ENCODE measurements at places on chromosomes 3 and 15.

GRCh38 chr3:84987706-84988504, 29.1 kb downstream of the CADM2 start:
- no peaks in the 10 kb centered on the region for H3K4me1 ChIP-seq
- H3K27me3 ChIP-seq: no peaks in the 10 kb centered on the region
- H3K27ac ChIP-seq: no peak overlapping the region
- no peak for DNase-seq
- H3K36me3 ChIP-seq: no peaks in the 10 kb centered on the region
- no peak overlapping the region for H3K4me3 ChIP-seq

DNA sequence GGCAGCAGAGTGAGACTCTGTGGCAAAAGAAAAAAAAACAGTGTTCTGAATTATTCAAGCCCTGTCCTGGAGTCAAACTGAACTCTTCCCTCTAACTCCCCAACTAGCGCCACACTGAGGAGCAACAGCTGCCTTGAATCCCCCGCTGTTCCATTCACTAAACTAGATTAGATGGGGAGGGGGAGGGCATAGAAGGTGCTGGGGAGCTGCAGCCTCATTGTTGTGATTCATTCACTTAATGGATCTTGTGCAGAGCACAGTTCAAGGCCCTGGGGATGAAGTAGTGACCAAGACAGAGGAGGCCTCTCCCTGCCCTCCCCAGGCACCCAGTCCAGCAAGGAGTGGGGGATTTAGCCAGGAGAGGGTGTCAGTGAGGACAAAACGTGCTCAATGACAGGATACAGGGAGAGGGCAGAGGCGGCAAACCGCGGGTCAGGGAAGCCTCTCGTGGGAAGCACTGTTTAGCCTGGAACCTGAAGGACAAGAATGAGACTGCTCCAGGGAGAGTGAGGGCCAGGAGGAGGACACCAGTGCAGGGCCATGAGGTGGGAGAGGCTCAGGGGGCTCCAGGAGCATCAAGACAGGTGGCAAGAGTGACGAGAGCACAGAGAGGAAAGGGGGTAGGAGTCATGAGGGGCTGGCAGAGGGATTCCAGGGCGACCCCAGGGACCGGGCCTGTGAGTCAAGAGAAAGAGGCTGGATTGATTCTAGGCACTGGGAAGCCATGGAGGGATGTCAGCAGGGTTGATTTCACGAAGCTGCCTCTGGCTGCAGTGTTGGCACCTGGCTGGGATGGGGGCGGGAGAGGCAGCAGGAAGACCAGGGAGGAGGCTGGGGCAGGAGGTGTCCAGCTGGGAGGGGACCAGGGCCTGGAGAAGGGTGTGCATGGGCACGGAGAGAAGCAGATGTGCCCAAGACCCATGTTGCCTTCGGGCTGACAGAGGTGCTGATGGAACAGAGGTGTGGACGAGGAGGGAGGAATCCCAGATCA, 31.4 kb downstream of the ALS2CL start:
- no peak for DNase-seq
- H3K4me1 ChIP-seq: no peaks in the 10 kb centered on the region
- H3K4me3 ChIP-seq: no peak overlapping the region
- no peak overlapping the region for H3K27ac ChIP-seq
- no peaks in the 10 kb centered on the region for H3K36me3 ChIP-seq

DNA sequence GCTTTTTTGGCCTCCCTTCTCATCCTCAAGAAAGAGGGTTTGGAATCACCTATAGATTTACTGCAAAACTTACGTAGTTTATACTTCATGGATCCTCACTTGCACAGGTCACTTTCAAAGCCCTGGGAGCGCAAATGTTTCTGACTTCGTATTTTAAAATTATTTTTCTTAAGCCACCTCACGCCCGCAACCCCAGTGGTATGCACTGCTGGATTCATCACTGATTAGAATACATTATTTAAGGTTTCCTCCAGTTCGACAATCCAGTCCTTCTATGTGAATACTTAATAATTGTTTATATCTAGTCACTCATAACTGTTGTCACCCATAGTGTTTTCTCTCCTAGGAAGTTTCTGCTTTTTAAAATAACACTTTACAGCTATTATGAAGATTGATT, 339.9 kb downstream of the CHL1 start:
- H3K4me1 ChIP-seq: no peaks in the 10 kb centered on the region
- H3K36me3 ChIP-seq: no peaks in the 10 kb centered on the region
- peak overlapping the region; percentile 73 for H3K27ac ChIP-seq
- no peaks in the 10 kb centered on the region for H3K27me3 ChIP-seq
- DNase-seq: no peak

GRCh38 chr15:38242055-38242454, 10.6 kb upstream of the SPRED1 start:
- no peaks in the 10 kb centered on the region for H3K36me3 ChIP-seq
- no peak overlapping the region for H3K27ac ChIP-seq
- DNase-seq: no peak
- H3K4me1 ChIP-seq: no peaks in the 10 kb centered on the region
- no peak overlapping the region for H3K4me3 ChIP-seq

DNA sequence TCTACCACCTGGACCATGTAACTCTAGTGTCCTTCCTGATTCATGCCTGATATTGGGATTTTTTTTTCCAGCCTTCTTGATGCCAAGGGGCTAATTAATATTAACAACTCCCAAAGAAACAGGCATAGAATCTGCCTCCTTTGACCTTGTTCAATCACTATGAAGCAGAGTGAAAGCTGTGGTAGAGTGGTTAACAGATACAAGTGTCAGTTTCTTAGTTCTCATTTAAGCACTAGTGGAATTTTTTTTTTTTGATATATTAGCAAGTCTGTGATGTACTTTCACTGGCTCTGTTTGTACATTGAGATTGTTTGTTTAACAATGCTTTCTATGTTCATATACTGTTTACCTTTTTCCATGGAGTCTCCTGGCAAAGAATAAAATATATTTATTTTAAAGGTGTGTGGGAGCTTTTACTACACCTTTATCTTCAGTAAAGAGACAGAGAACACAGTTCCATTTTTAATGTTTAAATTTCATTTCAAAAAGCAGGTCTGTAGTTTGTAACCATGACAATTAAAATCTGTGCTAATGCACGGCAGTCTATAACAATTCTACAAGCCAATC, 67.1 kb downstream of the TOP2B start:
- no peaks in the 10 kb centered on the region for H3K27me3 ChIP-seq
- H3K4me3 ChIP-seq: no peak overlapping the region
- no peaks in the 10 kb centered on the region for H3K4me1 ChIP-seq
- DNase-seq: no peak
- H3K36me3 ChIP-seq: peaks cover 33% of the 10 kb centered on the region
- no peak overlapping the region for H3K27ac ChIP-seq

- no peaks in the 10 kb centered on the region for H3K27me3 ChIP-seq
- peak overlapping the region; percentile 82 for H3K4me3 ChIP-seq
- peak overlapping the region; percentile 92 for H3K27ac ChIP-seq
- peaks cover 12% of the 10 kb centered on the region for H3K4me1 ChIP-seq
These were observed 1.1 kb downstream of the RPS27L start for GRCh38 chr15:63156086-63156710.

DNA sequence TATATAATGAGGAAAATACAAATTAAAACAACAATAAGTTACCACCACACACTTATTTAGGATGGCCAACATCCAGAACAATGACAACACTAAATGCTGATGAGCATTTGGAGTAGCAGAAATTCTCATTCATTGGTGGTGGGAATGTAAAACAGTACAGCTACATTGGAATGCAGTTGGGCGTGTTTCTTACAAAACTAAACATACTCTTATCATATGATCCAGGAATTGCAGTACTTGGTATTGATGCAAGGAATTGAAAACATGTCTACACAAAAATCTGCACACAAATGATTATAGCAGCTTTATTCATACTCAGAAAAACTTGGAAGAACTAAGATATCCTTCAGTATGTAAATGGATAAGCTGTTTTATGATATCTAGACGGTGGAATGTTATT, 594.2 kb downstream of the ZBBX start:
- H3K36me3 ChIP-seq: no peaks in the 10 kb centered on the region
- no peaks in the 10 kb centered on the region for H3K27me3 ChIP-seq
- no peak overlapping the region for H3K4me3 ChIP-seq

- H3K27ac ChIP-seq: no peak overlapping the region
- H3K27me3 ChIP-seq: no peaks in the 10 kb centered on the region
- no peak for DNase-seq
- H3K4me3 ChIP-seq: no peak overlapping the region
- no peaks in the 10 kb centered on the region for H3K36me3 ChIP-seq
These were observed 121.6 kb downstream of the RBPMS2 start for GRCh38 chr15:64653757-64654156.

Data from ascending aorta (tissue), 2 donors.